ENCODE measurements at places on chromosomes 6 and 20.

DNA sequence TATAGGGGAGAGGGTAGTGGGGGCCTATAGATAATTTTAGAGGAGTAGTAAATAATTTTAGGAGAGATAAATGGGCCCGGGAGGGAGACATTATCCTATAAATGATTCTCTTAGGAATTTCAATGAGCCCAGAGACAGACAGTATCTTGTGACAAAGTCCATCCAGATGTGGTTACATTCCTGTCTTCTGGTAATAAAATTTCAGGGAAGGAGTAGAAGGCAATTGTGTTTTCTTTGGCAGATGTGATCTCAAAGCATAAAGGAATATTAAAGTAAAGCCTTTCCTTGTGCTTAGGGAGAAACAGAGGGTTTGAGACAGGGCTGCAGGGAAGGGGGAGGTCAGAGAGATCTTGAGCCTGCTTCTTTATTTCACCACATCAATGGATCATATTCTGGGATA, 979.8 kb upstream of the GJE1 start:
- DNase-seq = peak; percentile 65

DNA sequence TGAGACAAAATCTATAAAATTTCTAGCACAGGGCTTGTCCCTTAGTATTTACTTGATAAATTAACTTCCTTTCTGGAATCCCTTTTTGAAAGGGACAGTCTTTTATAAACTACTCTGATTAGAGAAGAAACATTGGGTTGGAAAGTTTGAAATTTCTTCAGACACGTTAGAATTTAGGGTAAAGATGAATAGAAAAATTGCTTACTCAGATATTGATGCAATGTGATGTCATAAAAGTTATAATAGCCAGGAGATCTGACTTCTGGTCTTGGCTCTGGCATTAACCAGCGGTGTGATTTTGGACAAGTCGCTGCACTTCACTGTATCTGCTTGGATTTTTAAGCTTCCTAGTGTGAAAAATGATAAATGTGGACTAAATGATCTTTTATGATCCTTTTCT, 9.7 kb upstream of the TNFRSF21 start:
- DNase-seq = no peak

DNA sequence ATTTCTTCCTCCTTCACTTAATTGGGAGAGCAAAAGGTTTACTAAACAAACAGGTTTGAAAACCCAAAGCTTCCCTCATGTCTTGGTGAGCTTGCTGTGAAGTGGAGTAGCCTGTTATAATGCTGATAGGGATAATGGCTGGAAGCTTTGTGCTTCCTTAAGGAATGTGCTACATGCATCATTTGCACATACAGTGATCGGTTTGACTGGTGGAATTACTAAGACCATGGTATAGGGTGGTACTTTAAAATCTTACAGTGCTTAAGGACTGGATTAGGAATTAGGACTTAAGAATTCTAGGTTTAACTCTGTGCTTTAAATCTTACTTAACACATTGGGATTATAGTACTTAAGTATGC, 75.7 kb downstream of the ARID1B start:
- DNase-seq = no peak

DNA sequence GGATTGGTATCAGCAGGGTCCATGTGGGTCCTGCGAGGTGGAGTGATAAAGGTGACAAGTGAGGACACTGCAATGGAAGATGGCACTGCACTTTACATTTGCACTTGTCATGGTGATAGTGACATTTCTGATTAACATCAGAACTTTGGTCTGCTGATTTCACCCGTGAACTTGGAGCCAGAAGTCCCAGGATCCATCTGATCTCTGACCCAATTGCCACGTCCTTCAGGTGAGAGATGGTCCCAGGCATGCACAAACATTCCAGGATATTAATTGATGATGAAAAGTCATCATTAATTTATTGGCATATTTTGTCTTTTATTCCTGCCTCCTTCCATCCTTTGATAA, 9.8 kb upstream of the GHRH start:
- DNase-seq = no peak

- no peak for DNase-seq
Measured at GRCh38 chr20:20743511-20744169, 31.2 kb upstream of the RALGAPA2 start.

GRCh38 chr6:125679128-125679527, 70.3 kb upstream of the HEY2 start:
- no peak for DNase-seq

DNA sequence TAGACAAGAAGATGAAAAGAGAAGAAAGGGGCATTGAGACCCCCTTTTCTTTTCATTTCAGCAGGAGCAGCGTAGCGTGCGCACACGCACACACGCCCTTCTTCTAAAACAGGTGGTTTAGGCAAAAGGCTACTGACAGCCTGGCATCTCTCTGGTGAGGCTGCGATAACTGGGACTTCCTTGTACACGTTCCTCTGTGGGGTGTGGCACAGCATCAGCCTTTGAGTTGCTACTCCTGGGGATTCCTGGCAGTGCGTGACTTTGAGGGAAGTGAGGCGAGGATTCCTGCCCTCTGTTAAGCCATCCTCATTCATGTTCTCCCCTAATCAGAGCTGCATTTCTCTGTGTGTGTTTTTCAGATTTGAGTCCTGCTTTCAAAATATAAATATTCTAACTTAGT, 94.7 kb downstream of the TMEM170B start:
- DNase-seq = peak; percentile 59

- DNase-seq = no peak
Measured at GRCh38 chr20:57485770-57486169, 39.2 kb downstream of the CTCFL start.

GRCh38 chr20:7926767-7927166, 13.5 kb downstream of the HAO1 start:
- peak; percentile 40 for DNase-seq

DNA sequence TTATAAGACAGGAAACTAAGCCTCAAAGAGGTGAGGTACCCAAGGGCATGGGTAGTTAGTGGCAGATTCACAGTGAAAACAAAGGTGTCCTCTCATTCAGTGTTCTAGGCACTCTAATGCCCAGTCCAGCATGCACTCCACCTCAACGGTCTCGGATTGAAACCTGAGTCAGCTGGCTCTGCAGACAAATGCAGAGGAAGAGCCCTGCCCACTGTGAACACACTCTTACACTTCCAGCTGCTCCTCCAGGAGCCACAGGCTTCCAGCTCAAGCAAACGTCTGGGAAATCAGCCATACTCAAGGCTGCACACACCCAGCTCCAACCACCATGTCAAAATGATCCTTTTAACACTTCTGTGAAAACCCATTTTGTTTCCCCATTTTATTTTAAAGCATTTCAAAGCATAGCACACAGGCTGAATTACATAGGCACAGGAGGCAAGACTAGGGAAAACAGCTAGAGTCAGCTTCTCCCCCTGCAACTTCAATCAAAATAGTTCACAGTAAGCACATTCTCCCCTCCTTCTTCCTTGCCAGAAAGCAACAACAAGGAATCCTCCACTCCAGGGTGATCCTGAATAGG, 3.0 kb upstream of the IL17A start:
- no peak for DNase-seq

DNA sequence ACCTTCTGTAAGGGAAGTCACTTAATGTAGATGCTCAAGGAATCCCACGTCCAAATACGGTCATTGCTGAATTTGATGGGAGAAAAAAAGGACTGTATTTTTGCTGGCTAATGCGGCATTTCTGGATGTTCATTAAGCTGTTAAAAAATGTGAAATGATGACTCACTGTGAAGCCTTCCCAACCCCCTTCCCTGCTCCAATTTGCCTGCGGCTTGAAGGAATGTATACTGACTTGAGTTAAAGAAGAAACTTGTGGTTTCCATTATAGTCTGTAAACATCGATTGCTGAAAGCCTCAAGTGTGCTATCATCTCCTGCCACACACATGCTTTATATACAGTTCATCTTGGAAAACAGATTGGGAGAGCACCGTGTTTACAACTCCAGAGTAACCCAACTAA, 249.1 kb upstream of the JAG1 start:
- DNase-seq = peak; percentile 97

GRCh38 chr6:1170794-1171193, 141.1 kb upstream of the FOXQ1 start:
- DNase-seq = no peak

- peak; percentile 20 for DNase-seq
Measured at GRCh38 chr6:53801022-53801421, 6.2 kb downstream of the LRRC1 start.

- no peak for DNase-seq
Measured at GRCh38 chr6:4383910-4384638, 248.7 kb upstream of the ECI2 start.

DNA sequence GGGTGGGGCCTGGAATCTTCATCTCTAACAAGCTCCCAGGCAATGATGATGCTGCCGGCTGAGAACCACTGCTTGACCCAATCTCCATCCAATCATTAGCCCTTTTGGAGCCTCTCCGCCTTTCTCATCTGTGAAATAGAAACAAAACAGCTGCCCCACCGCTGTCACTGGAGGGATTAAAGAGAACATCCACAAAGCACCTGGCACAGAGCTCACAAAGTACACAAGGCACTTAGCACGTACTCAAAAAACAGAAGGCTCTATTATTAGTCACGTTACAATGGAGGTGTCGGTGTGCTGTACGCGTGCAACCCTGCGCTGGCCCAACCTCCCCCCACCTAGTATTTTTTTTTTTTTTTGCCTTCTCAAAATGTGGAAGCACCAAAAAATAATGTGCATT, 213.5 kb upstream of the ARID1B start:
- no peak for DNase-seq

- DNase-seq = no peak
Measured at GRCh38 chr20:60338556-60338955, 380.3 kb downstream of the CDH26 start.

- DNase-seq = peak; percentile 66
Measured at GRCh38 chr6:34514593-34515472, 41.3 kb downstream of the SPDEF start.

DNA sequence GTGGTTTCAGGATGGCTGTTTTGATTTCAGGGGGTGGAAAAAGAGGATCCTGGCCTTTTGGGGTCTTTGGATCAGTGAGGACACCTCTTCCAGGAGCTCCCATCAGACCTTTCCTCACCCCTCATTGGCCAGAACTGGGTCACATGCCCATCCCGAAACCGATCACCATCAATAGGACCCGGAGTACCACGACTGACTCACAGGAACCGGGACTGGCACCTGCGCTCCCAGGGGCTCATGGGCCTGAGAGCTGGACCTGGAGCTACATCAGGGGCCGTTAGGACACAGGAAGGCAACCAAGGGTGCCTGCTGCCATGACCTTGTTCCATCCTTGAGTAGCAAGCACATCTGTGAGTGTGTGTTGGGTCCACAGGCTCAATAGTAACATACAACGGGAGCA, 180.4 kb downstream of the BMP7 start:
- DNase-seq = no peak

DNA sequence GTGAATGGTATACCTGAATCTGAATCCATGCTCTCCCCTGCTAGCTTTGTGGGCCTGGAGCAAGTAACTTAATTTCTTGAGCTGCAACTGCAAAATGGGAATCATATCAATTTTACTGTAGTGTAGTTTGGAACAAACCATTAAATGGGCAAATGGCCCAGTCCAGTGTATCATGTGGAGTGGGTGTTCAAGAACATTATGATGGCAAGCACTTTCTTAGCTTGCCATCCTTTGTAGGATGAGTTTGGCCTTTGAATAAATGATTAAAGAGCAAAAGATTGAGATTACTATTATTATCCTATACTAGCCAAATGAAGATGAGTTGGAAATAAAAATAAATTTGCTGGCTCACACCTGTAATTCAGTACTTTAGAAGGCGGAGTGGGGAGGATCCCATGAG, 120.4 kb downstream of the SESN1 start:
- no peak for DNase-seq

- no peak for DNase-seq
Measured at GRCh38 chr6:159416891-159417560, 247.8 kb downstream of the FNDC1 start.

DNA sequence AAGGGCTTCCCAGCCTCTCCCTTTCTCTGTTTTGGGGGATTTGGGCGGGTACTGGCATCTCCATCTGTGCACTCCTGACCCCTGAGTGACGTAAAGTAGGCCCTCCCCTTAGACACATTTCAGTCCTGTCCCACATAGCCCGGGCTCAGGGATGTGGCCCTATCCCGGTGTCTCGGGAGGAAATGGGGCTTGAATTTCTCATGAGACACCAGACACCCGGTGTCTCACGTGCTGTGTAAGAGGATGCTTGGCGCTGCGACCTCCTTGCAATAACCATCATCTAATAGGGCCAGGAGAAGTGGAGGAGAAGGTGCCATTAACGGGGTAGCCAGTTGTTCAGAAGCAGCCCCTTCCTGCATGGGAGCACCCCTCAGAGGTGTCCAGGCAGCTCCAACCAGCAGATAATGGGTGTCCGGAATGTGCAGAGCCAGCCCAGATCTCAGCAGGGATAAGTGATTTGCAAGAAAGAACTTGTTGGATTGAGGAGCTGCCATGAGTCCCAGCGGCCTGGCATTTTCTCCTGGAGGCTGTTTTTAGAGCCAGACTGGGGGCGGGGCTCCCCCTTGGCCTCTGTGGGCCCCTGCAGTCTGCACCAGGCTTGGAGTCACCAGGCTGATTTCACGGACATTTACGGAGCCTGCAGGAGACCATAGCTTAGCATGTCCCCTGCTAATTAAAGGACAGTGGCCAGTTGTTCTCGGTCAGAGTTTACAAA, 372.0 kb downstream of the PREX1 start:
- no peak for DNase-seq

GRCh38 chr6:45677381-45678284, 299.9 kb upstream of the SUPT3H start:
- DNase-seq = peak; percentile 69

DNA sequence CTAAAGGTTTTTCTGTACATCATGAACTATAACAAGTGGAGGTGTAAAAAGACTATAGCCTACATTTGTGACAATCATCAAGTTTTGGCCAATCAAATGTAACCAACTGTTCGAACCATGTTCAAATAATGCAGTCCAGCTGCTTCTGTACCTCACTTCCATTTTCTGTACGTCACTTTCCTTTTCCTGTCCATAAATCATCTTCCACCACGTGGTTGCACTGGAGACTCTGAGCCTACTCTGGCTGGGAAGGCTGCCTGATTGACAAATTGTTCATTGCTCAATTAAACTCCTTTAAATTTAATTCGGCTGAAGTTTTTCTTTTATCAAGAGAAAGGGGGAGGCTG, 270.4 kb upstream of the JARID2 start:
- DNase-seq = peak; percentile 40

- peak; percentile 54 for DNase-seq
Measured at GRCh38 chr6:17580518-17581048, 19.5 kb upstream of the FAM8A1 start.
